ENCODE measurements at places on chromosomes 6 and 20.

DNA sequence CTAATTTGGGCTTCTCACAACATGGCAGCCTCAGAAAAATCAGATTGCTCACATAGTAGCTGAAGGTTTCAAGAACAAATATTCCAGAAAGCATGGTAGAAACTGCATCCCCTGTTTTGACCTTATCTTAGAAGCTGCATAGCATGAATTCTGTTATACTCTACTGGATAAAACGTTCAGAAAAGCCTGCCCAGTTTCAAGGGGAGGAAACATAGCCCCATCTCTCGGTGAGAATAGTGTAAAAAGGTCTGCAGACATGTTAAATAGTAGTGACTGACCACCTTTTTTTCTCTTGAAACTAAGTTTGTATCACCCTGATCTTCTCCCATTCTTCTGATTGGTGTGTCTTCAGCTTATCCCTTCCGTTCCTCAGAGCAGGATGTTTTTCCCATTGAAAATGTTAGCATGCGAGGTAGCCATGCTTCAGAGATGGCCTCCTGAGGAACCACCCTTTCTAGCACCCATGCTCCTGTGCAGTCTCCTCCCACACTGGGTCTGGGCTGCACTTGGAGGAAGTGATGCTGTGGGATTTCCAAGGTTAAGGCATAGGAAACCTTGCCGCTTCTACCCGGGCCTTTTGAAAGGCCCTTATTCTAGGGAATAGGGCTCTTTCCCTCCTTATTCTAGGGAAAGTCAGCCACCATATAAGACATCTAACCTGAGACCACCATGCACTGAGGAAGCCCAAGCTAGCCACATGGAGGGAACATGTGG, 50.1 kb downstream of the MARCKS start:
- DNase-seq: no peak

DNA sequence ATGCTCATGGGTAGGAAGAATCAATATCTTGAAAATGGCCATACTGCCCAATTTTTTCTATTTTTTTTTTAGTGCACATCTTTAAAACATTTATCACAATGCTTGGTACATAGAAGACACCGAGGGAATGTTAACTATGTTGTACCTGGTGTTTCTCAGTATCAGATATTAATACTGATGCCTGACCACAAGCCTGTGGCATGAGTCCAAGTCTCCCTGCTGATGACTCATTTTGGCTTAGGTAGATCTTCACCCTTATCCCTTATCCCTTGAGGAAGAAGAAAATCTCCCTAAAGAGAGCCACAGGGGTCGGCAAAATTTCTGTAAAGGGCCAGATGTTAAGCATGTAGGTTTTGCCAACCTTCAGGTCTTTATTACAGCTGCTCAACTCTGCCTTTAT, 14.5 kb downstream of the CD109 start:
- DNase-seq: peak; percentile 53

- DNase-seq: no peak
Observed at GRCh38 chr6:122702841-122703240, 76.7 kb upstream of the FABP7 start.

- no peak for DNase-seq
Observed at GRCh38 chr6:14598017-14598864, 480.7 kb downstream of the CD83 start.

GRCh38 chr20:58227391-58228102, 906 bp downstream of the ANKRD60 start:
- DNase-seq: no peak

GRCh38 chr6:167687116-167687725, 139.5 kb upstream of the AFDN start:
- DNase-seq: no peak

DNA sequence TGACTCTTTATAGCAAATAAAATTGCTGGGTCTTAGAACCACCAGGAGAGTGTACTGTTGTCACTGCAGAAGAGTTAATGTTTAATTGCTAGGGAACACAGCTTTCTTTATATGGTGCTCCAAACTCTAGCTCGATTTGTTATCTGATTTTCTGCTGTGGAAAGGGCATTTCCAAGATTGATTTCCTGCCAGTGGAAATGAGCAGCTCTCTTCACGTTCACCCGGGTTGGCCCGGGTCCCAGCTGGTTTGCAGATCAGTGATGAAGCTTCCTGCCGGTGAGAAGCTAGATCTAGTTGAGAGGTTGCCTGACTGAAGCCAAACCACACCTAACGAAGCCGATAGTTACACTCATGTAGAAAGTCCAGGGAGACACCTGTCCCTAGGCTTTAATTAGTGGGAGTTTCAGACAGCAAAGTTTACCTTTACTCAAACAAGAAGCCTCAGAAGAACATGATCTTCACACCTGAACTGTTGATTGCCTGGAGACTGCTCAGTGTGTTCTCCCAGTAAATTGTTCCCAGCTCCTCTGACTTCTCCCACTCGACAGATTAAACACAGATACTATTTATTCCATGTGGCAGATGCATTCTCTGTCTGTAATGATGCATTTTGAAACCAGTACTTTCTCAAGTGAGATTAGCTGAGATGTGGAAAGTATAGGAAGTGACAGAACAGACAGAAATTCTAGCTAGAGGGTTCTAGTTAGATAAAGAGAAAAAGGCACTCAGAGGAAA, 27.8 kb downstream of the PAQR8 start:
- DNase-seq: peak; percentile 59

DNA sequence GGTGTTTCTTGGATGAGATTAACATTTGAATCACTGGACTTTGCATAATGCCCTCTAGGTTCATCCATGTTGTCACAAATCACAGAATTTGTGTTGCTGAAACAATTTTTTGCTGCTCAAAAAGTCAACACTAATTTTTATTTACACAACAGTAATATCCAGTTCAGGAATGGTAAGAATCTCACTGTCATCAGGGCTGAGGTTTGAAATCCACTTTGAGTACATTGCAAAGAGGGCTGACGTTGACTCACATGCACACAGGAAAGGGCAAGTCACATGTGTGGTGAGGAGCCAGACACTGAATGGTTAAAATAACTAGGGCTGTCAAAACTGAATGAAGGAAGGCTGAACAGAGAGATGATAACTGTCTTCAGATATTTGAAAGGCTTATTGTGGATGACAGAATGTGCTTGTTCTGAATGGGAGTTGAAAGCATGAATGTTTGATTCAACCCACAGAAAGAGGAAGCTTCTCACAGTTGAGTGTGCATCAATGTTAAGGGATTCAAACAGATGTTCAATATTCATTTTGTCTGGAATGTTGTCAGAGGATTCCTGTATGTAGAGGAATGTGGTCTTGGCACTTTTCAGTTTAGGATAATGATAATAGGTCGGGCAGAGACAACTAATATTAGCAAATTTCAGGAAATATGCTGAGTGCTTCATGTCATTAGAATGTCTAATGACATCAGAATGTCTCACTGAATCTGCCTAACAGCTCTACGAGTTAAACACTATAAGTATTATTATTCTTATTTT, 3.6 kb upstream of the ADGRG6 start:
- peak; percentile 68 for DNase-seq

DNA sequence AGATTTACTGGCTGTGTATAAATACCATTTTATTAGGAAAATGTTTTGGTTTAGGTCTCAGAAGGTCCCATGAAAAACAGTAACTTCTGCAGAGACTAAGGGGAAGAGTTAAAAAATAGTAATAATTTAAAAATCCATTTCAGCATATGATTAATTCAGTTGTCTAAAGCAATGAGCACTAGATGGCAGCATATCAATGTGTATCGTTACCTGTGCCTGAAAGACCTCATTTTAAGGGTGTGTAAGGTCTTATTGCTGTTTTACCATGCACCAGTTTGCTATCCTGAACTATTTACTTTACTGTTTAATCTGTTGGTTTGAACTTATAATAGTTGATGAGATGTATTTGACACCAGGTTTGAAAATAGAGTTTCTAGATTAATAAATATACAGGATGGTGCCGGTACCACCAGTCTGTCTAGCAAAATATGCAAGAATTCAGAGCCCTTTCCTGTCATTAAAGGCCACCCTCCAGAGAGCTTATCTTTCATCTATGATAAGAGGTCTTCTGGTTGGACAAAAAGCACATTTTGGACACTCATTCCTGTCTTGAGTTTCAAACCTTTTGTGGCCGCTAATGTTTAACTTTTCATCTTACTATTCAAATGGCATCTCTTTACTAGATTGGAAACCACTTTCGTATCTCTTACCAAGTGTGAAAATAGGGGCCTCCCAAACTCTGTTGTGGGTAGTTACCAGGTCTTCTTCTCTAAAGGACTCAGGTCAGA, 8.9 kb upstream of the AHI1 start:
- DNase-seq: no peak

GRCh38 chr6:135314543-135314942, 133.4 kb downstream of the MYB start:
- no peak for DNase-seq

- DNase-seq: no peak
Observed at GRCh38 chr6:169961772-169962561, 210.5 kb downstream of the ERMARD start.
